ENCODE measurements at places on chromosomes 12 and 14.

DNA sequence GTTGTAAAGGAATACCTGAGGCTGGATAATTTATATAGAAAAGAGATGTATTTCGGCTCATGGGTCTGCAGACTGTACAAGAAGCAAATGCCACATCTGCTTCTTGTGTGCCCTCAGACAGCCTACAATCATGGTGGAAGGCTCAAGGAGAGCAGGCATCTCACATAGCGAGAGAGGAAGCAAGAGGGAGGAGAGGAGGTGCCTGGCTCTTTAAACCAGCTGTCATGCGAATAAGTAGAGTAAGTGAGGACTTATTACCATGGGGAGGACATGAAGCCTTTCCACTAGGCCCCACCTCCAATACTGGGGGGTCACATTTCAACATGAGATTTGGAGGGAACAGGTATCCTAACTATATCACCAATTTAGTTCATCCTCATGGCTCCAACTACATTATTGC lies 118.7 kb downstream of the ACSS3 start:
- DNase-seq, result no peak

DNA sequence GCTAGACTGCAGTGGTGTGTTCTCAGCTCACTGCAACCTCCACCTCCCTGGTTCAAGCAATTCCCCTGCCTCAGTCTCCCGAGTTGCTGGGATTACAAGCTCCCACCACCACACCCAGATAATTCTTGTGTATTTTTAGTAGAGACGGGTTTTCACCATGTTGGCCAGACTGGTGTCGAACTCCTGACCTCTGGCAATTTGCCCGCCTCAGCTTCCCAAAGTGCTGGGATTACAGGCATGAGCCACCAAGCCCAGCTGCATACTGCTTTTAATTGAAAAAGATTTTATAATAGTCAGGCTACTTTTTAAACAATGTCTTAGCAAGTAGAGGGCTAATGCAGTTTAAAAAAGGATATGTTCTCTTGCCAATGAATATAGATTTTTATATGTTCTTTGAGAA lies 668.9 kb downstream of the SLC6A15 start:
- no peak for DNase-seq

GRCh38 chr12:42199007-42199406 lies 39.0 kb downstream of the YAF2 start:
- no peak for DNase-seq

DNA sequence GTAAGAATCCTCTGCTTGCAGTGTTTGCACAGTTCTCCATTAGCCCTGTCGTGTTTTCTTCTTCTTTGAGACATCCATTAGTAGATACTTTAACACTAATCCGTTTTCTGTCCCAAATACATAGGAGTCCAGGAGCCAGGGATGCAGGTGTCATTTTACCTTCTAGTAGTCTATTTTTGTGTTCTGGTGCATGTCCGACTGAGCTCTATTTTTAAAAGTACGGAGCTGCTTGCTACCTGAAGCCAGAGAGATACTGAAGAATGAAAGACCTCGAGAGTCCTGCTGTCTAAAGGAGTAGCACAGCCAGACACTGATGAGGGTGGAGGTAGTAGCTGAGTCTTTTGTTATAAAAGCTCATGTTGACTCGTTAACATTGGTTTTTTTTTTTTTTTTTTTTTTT lies 31.7 kb downstream of the PDE3A start:
- DNase-seq, result no peak

GRCh38 chr12:16384732-16385131 lies 37.3 kb downstream of the MGST1 start:
- DNase-seq, result no peak

DNA sequence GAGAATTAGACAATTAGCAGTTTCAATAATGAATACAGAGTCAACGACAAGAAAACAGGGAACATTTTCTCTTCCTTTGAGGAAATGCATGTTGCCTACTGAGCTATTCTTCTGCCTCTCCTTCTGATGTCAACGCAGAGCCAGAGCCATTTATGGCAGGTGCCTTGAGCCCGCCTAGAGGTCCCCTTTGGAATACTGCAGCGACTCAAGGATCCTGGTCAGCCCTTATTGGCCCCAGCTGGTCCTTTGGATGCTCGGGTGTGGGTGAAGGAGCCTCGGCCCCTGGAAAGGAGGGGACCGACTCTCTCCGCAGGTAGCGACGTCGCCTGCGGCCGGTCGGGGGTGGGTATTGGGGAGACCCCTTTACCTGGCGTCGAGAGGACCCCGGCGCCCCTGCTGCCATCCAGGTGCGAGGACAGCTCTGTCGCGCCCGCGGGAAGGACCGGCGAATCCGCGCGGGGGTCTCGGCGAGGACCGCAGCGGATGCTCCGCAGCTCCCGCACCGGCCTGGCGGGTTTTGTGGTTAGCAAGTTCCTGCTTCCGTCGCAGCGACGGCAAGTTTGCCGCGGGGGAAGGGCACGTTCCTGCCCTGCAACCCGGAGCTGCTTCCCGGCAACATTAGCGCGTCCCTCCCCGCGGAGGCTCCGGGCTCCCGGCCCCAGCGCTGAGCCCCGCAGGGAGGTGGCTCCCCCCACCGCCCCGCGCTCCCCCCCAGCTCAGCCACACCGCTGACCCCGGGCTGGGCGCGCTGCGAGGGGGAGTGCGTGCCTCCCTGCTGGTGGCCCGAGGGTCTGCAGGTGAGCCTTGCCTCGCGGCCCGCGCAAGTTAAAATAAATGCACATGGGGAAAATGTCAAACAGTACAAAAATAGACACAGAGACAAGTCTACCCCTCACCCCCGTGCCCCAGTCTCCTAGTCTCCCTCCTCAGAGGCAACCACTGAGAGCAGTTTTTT lies at the start of gene MANSC1:
TSS of gene MANSC1 (minus strand) at position 532 of the 955 bp plus-strand sequence. CDS start 6,928 bp downstream, outside the sequence.
- peak; percentile 39 for DNase-seq

DNA sequence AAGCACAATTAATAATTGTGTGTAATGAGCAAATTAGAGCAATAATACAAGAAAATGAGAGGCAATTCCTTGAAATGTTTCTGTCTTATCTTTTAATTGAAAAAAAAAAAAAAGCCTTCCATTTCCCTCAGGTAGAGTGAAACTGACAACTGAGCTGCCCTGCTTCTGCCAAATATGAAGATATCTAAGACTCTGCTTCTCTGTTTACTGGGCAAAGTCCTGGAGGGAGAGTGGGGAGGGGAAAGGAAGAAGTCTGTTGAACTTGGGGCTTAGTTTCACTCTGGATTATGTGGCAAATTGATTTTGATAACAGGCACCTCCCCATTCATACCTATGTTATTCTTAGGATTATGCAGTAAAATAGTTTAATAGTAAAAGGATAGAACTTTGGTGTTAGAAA lies 364.9 kb downstream of the NRXN3 start:
- no peak for DNase-seq

DNA sequence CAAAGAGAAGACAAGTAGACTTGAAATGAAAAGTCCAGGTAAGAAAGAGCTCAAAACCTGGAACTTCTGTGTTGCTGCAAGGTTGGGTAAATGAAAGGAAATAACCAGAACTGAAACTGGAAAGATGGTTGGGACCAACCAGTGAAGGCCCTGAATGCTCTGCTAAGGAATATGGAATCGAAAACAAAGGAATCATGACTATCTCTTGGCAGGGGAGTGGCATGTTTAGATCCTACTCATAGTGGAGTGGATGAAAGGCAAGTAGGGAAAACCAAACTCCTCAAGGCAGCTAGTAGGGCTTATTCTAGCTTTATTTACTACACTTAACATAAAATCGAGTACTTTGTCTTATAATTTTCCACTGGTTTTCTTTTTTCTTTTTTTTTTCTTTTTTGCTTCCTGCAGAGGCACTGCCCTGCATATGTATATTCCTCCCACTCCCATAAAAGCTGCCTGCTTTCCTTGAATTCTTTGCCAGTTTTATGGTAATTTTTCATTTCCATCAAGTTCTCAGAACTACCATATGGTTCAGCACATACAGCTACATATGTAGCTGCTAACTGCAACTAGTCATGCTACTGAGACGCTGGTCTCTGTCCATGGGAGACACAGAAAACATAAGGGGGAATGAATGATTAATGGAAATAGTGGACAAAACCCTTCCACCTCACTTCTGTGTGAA lies 247.1 kb upstream of the TMTC1 start:
- no peak for DNase-seq

GRCh38 chr14:100890061-100890850 lies 13.3 kb downstream of the RTL1 start:
- no peak for DNase-seq

- DNase-seq, result no peak
Measured at GRCh38 chr12:72012874-72013273, 74.2 kb downstream of the TPH2 start.

- DNase-seq, result no peak
Measured at GRCh38 chr14:59583755-59584154, 7.1 kb upstream of the CCDC175 start.

GRCh38 chr12:106010741-106011140 lies 128.0 kb downstream of the NUAK1 start:
- DNase-seq, result no peak

- no peak for DNase-seq
Measured at GRCh38 chr12:109418848-109419480, 58.1 kb downstream of the KCTD10 start.

GRCh38 chr14:104641753-104642539 lies 37.4 kb upstream of the TMEM179 start:
- DNase-seq, result no peak

DNA sequence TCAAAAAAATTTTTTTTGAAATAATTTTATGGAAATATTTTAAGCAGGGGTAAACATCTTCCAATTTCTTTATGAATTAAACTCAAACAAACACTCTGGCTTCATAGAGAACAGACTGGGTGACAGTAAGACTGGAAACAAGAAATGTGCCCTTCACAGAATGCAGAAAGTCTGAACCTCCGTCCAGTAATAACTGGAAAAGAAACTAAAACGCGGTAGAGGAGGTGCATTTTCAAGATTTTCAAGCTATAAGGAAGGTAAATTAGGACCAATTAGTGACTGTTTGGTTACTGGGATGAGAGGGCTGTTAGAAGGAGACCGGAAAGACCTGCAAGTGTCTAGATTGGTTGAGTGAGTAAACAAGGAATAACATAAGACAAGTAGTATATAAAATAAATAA lies 245.7 kb downstream of the CEP128 start:
- DNase-seq, result no peak

DNA sequence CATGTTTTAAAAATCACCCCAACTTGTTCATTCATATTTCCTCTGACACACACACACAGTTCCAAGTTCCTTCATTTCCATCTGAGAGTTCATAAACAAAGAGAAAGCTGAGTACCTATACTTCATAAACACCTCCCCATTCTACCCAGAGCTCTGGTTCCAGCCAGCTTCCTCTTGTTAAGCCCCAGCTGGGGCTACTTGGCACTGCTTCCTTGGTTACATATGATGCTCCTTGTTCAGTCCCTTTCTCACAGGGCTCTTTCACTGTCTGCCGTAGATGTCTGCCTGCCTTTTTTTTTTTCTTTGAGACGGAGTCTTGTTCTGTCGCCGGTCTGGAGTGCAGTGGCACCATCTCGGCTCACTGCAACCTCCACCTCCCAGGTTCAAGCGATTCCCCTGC lies 77.5 kb downstream of the COX16 start:
- no peak for DNase-seq

GRCh38 chr12:93722835-93723567 lies 45.8 kb downstream of the CRADD start:
- DNase-seq, result no peak

- no peak for DNase-seq
Measured at GRCh38 chr12:3032770-3033538, 44.2 kb upstream of the TSPAN9 start.

- DNase-seq, result no peak
Measured at GRCh38 chr12:120734210-120734609, 8.6 kb downstream of the ACADS start.

DNA sequence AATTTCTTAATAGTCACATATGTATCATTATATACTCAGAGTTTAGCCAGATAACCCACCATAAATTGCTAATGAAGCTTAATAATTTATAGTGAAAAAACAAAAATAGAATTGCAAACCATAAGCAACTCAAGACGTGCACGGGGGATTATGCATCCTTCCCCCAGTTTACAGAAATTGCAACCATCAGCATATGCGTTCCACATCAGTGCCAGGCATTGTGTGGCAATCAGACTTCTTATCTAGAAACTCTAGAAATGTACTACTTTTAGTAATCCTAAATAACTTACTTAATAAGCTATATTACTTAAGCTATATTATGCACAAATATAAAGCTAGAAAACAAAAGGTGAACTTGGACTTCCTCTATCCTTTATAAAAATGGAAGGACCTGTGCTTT lies 115.8 kb downstream of the CRADD start:
- no peak for DNase-seq

- DNase-seq, result no peak
Measured at GRCh38 chr12:16034136-16034817, 123.1 kb downstream of the DERA start.

GRCh38 chr14:24846261-24846660 lies 203.7 kb downstream of the STXBP6 start:
- DNase-seq, result no peak

GRCh38 chr14:50044042-50044651 lies 72.2 kb downstream of the VCPKMT start:
- peak; percentile 33 for DNase-seq

- no peak for DNase-seq
Measured at GRCh38 chr14:26905229-26905628, 307.4 kb upstream of the NOVA1 start.

- DNase-seq, result no peak
Measured at GRCh38 chr14:77275601-77276017, 4.6 kb upstream of the NGB start.

DNA sequence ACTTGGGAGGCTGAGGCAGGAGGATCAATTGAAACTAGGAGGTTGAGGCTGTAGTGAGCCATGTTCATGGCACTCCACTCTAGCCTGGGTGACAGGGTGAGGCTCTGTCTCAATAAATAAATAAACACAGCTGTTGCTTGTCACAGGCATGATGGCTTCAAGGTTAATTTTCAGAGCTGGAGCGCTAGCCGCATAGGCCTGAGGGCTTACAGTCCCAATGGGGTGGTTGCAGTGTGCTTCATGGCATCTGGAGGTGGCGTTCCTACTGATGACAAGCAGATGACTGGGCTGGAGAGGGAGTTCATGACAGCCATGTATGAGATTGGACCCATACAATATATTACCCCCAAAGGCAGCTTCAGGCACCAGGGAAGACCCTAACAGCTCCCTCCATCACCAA lies 1.6 kb upstream of the FMNL3 start:
- no peak for DNase-seq

DNA sequence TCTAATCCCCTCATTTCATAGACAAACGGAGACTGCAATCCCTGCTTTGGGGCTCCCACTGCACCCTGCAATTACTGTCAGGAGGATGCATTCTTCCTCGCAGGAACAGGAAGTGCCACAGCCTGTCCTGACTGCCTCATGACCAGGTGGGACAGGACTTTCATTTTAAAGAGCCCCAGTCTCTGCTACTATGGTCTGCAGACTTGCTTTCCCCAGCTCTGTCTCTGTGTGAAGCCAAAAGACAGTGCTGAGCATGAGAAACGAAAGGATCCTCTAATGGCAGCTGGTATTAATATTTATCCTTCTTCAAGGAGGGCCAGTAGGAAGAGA lies 60.0 kb upstream of the PNMA1 start:
- no peak for DNase-seq

DNA sequence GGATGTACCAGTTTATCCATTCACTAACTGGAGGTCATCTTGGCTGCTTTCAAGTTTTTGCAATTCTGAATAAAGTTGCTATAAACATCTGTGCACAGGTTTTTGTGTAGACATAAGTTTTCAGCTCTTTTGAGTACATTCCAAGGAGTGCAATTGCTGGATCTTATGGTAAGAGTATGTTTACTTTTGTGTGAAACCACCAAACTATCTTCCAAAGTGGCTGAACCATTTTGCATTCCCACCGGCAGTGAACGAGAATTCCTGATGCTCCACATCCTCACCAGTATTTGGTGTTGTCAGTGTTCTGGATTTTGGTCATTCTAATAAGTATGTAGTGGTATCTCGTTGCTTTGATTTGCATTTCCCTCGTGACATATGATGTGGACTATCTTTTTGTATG lies 150.5 kb upstream of the BCL2L14 start:
- no peak for DNase-seq
